Right atrium auricular region (tissue), 2 donors: ENCODE measurements at places on chromosomes 2 and 18. TPM values are rescaled to one million over a fixed set of nuclear protein-coding genes. Genes with fewer than 3 reads are reported as not detected.

Gene SPTBN1
- total RNA-seq, result 382 TPM

Gene PPIL3
- 22.9 TPM for total RNA-seq

Gene GAREM2
- 48.4 TPM for total RNA-seq

Gene EML4
- 4.4 TPM for total RNA-seq

Gene TCF4
- total RNA-seq, result 66.3 TPM

Gene PCARE
- 0.79 TPM for total RNA-seq

Gene CFAP221
- 1.1 TPM for total RNA-seq

Gene POTEI
- 3.2 TPM for total RNA-seq

Gene C2orf78
- not detected for total RNA-seq

Gene TRABD2A
- 1.2 TPM for total RNA-seq

Gene INHA
- 1.0 TPM for total RNA-seq

Gene CHRNG
- total RNA-seq, result not detected

Gene RAB6D
- total RNA-seq, result not detected

Gene UGT1A4
- not detected for total RNA-seq

Gene PPP1R7
- 61.4 TPM for total RNA-seq

Gene GPR35
- 0.86 TPM for total RNA-seq

Gene PROKR1
- not detected for total RNA-seq

Gene RSAD2
- total RNA-seq, result 1.5 TPM

Gene BUB1
- total RNA-seq, result 1.4 TPM

Gene SIX3
- total RNA-seq, result not detected

Gene CFC1
- 13.4 TPM for total RNA-seq

Gene L3MBTL4
- total RNA-seq, result 6.6 TPM

Gene TMEFF2
- not detected for total RNA-seq

Gene YWHAQ
- 139 TPM for total RNA-seq

Gene GAL3ST2
- 1.1 TPM for total RNA-seq

Gene PAIP2B
- total RNA-seq, result 18.1 TPM

Gene EVX2
- total RNA-seq, result not detected

Gene LYPD6
- total RNA-seq, result 1.2 TPM

Gene DCDC2C
- not detected for total RNA-seq

Gene BMP10
- 1.9 TPM for total RNA-seq

Gene ADRA2B
- total RNA-seq, result 1.4 TPM

Gene IL18RAP
- 1.4 TPM for total RNA-seq

Gene ACVR1C
- 1.1 TPM for total RNA-seq

Gene UCN
- 2.6 TPM for total RNA-seq

Gene NUP35
- 5.0 TPM for total RNA-seq

Gene IL36A
- total RNA-seq, result not detected

Gene CCDC178
- total RNA-seq, result not detected

Gene ATOH8
- total RNA-seq, result 35.1 TPM

Gene ABCG5
- total RNA-seq, result not detected

Gene CHN1
- total RNA-seq, result 4.1 TPM

Gene REG3G
- total RNA-seq, result not detected

Gene PRKAG3
- not detected for total RNA-seq

Gene FNDC4
- 19.3 TPM for total RNA-seq

Gene MYCN
- total RNA-seq, result 0.63 TPM

Gene ANTXR1
- 52.2 TPM for total RNA-seq

Gene MLPH
- total RNA-seq, result 27.1 TPM

Gene CNDP1
- total RNA-seq, result not detected

Gene PIGN
- 10.8 TPM for total RNA-seq

Gene GPD2
- 14.9 TPM for total RNA-seq

Gene TSPYL6
- not detected for total RNA-seq

Gene CRYBA2
- not detected for total RNA-seq

Gene ASNSD1
- total RNA-seq, result 36.7 TPM

Gene LNPK
- total RNA-seq, result 12.8 TPM

Gene TPO
- 0.08 TPM for total RNA-seq
